ENCODE measurements at places on chromosomes 5 and 9.

DNA sequence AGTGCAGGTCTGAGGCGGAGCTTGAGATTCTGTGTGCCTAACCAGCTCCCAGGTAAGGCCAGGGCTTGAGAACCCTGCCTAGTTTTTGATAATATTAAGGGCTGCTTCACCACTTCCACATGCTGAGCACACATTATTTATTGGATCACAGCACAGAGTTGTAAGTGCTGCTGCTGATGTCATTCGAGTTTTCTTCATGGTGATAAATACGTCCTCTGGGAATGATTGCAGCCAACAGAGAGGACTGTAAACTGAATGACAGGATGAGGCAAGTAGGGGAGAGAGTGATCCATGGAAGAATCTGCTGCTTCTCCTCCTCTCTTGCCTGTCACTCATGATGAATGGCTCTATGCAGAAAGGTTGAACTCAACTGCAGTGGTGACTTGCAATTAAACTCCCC lies 77.9 kb upstream of the VPS13A start:
- no peak for DNase-seq

- DNase-seq = no peak
These were observed 70.4 kb downstream of the GADD45G start for GRCh38 chr9:89675058-89675742.

- DNase-seq = no peak
These were observed 677.0 kb upstream of the KLF4 start for GRCh38 chr9:108166519-108166918.

DNA sequence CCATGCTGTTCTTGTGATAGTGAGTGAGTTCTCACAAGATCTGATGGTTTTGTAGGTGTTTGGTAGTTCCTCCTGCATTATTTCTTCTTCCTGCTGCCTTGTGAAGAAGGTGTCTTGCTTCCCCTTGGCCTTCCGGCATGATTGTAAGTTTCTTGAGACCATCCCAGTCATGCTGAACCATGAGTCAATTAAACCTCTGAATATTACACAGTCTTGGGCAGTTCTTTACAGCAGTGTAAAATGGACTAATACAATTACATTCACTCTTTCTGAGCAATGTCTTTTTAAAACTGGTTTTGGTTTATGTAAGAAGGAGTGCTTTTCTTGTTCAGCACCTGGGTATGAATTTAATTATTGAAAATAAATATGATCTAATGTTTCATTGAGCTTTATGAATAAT lies 50.7 kb upstream of the ARRDC3 start:
- DNase-seq = no peak

DNA sequence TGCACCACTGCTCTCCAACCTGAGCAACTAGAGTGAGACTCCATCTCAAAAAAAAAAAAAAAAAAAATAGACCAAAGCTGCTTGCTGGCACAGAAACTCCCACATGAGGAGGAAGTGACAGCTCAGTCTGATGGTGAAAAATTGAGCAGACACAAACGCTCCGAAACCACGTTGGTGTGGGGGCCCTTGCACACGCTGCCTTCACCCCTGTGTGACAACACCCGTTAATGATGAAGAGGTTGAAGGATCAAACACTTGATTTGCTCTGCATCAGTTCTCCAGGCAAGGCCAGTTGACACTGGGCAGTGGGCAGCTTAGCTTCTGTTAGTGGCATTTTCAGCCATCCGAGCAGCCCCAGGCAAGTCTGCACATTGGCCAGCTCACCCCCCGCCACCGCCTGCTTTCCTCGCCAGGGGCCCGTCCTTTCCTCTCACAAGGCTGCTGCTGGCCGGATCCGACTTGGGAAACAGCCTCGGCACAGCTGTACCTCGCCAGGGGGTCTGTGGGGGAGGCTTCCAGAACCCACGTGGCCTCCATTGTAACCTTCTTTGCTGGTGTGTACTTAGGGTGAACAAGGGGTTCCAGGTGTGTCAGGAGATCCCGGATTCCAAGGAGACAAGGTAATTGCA lies 79.8 kb downstream of the COL27A1 start:
- DNase-seq = no peak

DNA sequence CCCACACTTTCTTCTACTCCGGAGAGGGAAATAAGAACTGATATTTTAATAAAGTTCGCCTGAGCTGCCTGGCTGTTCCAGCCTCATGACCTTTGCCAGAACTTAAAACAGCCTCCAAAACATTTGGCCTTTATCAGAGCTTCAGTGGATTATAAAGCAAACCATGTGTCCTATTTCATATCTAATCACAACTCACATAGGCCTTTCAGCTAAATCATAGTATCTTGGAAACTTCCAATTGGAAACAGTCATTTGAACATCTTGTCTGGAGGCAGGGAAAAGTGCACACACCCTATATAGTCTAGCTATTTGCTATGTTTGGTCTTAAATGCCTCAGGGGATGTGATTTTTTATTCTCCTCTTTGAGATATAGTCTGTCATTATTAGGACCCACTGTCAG lies 46.0 kb upstream of the FREM1 start:
- DNase-seq = no peak

- DNase-seq = no peak
These were observed 352.7 kb downstream of the ZNF608 start for GRCh38 chr5:124393584-124394379.

GRCh38 chr5:3680821-3681220 lies 85.2 kb downstream of the IRX1 start:
- no peak for DNase-seq

All from stimulated activated CD4-positive, alpha-beta T cell treated with anti-CD3 and anti-CD28 coated beads, TNF-alpha, amount 100 ng/mL, for 4 hours (primary cell).